ENCODE measurements at places on chromosomes 4 and X.

DNA sequence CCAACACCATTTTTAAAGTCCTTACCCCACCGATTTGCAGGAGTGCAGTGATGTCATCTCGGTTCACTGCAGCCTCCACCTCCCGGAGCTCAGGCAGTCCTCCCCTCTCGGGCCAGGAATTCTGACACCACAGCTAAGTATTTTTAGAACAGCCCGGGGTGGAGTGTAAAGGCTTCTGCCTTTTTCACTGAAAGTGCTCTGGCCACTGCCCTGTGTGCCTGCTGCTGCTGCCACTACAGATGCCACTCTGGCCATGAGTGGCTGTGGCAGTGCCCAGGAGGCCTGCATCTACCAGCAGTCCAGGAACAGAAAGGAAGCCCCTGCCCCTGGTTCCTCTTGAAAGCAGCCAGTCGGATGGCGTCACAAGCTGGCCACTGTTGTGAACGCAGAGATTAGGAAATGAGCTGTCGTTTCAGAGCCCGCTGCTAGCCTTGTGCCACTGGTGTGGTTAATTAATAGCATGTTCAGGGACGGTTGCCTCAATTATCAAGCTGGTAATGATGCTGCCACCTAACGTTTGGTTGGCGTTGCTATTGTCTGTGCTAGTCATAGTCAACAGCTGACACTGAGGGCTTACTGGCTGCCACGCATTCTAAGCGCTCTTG is 23.6 kb upstream of the TBC1D14 start:
- DNase-seq: peak; percentile 75

- DNase-seq: no peak
Observed at GRCh38 chr4:19780871-19781270, 470.8 kb upstream of the SLIT2 start.

GRCh38 chr4:25756503-25756902 is 100.9 kb downstream of the SLC34A2 start:
- DNase-seq: no peak

- no peak for DNase-seq
Observed at GRCh38 chr4:36317721-36318120, 36.3 kb downstream of the DTHD1 start.

DNA sequence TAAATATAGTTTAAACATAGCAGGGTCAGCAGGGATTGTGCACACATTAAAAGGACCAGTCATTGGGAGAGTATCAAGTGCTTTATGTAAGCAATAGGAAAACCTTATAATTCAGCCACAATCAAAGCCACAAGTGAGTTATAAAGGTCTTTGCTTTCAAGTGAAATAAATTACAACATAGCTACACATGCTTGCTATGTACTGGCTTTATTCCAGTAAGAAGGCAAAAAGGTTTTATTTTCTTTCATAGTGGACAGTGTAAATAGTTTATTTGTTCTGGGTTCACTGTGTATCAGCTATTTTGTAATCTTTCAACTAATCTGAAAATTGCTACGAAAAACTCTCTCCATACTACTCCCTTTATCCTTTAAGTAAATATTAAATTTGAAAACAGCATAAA is 691.4 kb downstream of the PCDH7 start:
- DNase-seq: no peak

- peak; percentile 70 for DNase-seq
Observed at GRCh38 chrX:39808471-39808917, 289.3 kb downstream of the BCOR start.

GRCh38 chr4:151049430-151049884 is 34.4 kb upstream of the LRBA start:
- DNase-seq: no peak

DNA sequence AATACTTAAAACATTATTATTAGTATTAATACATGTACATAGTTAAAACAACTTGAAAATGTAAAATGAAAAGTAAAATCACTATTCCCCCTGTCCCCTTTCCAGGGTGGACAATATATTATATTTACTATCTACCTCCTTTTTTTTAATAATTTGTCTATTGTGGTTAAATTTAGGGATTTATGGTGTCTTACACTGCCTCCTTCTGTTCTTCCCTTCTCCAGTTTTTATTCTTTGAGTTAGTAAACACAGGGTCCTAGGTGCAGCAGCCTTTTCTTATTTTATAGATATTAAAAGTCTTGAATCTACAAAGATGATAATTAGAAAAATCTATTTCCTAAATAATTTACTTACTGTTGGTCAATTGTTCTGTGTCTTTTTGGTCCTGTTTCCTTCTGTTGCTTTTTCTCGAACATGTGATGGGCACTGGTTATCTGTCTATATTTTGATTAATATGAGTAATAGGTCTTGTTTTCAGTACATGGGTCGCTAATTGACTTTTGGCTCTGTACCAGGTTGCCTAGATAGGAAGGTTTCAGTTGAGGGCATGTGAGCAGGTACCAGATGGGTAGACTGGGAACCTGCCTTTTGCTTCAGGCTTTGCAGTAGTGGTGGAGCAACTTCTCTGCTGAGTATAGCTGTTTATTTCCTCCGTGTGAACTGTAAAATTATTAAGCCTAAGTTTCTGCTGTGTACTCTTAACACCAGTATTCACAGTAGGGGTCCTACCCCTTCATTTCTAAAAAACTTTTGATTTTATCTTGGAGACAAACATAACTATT is 1.1 kb downstream of the NUDT9 start:
- DNase-seq: peak; percentile 16

DNA sequence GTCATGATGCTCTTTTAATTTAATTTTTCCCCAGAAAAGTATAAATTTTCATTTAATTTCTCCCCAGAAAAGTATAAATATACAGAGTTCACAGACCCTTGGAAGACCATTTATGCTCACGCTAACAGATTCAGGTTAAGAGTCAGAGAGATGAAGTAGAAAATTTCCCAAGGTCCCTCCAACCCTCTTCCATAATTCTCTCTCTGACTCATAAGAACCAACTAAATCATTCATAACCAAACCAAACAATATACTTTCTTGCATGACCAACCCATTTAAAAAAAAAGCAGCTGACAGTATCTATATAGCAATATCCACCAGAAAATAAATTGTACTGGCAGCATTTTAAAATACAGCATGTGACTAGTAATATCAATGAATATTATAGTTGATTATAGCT is 3.9 kb downstream of the KLHL8 start:
- no peak for DNase-seq

GRCh38 chrX:154742613-154743012 is 8.3 kb downstream of the GAB3 start:
- DNase-seq: no peak

- no peak for DNase-seq
Observed at GRCh38 chrX:47221756-47222155, 3.3 kb downstream of the CDK16 start.
